ENCODE measurements at places on chromosomes 12 and 14.

- DNase-seq: no peak
Observed at GRCh38 chr14:68497011-68497410, 295.9 kb downstream of the ZFP36L1 start.

DNA sequence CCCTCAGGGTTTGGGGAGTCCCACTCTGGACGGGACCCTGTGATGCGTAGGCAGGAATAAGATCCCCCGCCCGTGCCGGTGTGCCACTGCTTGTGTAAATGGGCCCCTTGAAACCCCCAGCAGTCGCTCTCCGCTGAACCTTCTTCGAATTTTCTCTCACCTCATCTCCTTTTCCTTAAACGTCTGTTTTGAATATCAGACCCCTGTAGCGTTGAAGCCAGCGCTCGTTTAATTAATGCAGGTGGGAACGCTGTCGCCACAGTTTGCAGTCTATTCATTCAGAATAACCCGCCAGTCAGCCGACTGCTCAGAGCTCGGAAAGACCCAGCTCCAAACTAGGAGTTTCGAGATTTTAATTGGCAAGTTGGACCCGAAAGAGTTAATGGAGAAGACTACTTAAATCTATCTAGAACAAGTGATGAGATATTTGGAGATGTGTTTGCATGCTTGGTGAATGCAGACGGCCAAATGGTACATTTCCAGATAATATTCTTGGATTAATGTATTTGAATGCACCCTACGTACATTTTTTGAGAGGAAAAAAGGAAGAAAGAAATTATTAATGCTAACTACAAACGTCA is 739 bp upstream of the PPP2R5E start:
- no peak for DNase-seq

DNA sequence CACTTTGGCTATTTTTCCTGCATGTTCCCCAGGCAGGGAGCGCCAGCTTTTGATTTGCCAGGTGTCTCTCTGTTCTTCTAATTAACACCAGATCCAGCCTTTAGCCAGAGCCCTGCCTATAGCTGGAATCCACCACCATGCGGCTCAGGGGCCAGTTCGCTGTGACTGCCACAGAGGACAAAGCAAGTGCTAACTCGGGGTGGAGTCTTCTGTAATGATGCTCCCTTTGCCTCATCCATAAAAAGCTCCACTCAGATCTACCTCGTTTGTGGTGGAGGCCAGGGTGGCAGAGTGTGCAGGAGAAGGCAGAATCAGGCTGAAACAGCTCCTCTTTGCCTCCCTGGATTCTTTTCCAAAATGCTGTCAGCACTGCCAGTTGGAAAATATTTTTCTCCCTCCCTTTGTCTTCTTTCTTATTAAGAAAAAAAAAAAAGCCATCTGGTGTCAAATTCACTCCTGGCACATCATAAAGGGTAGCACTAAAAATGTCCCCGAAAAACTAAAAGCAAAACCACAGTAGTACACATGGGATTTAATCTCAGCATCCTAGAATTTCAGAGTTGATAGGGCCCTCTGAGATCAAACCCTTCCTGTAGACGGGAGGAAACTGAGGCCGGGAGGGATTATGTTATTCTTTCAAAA is 18.0 kb upstream of the CTDSP2 start:
- DNase-seq: no peak

GRCh38 chr14:41154143-41154807 is 452.4 kb upstream of the LRFN5 start:
- no peak for DNase-seq

DNA sequence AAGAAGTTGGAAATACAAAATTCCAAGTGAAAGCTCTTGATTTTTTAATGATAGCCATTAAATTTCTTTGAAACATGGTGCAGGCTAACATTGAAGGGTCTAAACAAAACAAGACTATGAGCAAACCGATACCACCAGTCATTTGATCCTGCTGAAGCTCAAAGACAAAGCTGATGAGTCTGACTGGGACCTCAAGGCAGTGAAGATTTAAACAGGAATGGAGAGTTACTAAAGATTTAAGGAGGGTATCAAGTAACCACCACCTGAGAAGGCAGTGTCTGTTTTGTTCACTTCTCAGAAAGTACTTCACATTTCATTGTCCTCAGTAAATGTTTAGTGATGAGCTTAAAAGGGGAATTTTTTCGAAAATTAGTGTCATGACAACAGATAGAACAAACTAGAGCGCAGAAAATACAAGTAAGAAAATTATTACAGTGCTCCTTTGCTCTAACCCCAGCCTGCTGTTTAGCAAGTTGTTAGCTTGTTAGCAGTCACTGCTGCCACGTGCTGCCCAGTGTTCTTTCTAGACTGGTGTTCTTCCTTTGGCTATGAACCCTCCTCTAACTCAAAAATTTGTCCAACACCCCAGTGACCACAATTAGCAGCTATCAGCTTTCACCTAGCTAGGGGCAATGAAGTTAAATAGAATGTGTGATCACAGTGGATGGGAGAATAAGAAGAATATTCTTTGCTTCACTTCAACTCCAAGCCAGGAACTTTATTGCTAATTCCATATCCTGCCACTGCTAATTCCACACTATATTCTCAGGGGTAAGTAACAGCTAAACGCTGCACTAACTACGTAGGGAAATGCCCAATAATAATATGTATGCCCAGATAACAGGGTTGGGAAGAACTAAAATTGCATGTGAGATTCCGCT is 41.1 kb downstream of the YAF2 start:
- no peak for DNase-seq

GRCh38 chr12:106240821-106241220 is 7.0 kb downstream of the CKAP4 start:
- DNase-seq: no peak

- peak; percentile 62 for DNase-seq
Observed at GRCh38 chr12:119412811-119413794, 78.6 kb downstream of the CCDC60 start.

DNA sequence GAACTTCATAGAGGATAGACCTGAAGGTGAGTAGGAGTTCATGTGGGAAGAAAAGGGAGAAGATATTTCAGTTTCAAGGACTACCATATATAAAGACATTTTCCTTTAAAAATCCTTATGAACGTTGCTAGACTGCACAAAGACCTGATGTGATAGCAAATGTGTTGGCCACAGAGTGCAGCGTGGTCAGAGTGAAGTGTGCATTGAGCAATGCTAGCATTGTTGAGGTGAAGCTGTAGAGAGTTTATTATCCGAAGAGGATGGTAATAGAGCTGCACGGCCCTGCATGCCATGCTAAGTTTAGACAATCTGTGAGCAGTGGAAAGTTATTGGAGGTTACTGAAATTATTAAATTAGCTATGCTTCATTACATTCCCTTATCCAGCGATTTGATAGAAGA is 413.0 kb downstream of the CCDC91 start:
- no peak for DNase-seq

- no peak for DNase-seq
Observed at GRCh38 chr12:90211017-90211416, 502.4 kb upstream of the ATP2B1 start.
